ENCODE measurements at places on chromosomes 6 and 20.

DNA sequence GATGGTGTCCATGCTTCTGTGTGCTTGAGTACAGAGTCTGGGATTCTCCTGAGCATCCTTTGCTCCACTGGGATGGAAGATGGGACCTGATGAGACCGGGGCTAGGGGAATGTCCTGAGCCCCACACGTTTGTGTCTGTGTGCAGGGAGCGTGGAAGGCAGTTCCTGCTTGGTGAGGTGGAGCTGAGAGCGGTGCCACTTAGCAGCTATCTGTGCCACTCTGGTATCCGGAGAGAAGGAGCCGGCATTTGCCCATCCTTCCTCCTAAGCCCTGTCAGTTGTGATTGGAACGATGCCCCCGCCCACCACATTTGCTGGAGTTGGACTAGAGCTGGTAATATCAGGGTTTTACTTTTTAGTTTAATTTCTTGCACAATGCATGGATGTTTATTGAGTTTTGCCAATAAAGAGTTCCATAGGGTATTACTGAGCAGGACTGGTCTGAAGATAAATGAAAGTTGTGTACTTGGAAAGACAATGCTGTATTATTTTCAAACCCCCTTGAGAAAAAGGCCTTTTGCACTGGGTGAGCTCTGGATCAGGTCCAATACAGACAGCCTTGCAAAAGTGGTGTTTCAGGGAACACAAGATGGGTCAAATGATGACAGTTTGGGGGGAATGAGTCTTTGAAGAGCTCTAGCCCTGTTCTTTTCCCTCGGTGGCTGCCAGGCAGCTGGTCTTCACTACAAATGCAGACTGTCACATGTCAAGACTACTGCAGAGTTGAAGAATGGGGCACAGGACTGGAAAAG is 130.8 kb downstream of the SYCP2 start:
- no peak for DNase-seq

- no peak for DNase-seq
Measured at GRCh38 chr20:37944456-37944981, 41.6 kb downstream of the VSTM2L start.

- no peak for DNase-seq
Measured at GRCh38 chr6:121879149-121879548, 443.7 kb downstream of the GJA1 start.

GRCh38 chr6:151350442-151351145 is 40.8 kb downstream of the ZBTB2 start:
- no peak for DNase-seq

DNA sequence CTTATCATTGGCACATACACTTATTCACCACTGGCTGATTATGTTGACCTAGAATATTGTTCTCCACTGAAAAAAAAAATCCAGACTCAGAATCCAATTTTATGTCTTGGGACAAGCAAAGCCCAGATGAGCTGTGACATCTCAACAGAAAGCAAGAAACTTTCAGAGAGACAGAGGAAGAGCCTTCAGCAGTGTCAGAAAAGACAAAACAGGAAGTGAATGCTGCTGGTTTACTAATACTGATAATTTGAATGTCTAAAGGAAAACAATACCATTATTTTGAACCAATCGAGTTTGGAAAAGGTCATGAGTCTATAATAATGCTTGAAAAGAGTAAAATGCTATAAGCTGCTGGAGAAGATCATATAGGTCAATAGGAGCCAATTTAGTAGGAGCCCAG is 179.8 kb upstream of the RIMS1 start:
- DNase-seq, result no peak

DNA sequence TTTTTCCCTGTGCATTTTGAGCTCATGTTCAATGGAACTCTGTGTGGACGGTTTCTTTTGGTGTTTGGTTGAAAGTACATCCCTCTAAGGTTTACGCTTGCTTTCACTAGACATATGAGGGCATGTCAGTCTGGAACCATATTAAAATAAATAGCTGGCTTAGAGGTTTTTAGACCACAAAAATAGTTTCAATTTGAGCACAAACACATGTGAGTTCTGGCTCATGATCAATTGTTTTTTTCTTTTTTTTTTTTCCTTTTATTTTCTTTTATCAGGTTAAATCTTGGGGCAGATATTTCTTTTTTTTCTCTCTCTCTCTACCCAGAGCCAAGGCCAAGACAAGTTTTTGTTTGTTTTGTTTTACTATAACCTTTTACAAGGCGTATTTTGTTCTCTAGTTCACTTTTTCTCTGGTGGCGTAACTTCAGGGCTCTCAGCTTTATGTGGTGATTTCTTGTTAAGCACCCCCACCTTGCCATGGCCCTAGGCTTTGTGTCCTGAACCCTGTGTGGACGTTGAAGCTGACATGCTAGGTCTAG is 92.9 kb downstream of the SHLD1 start:
- DNase-seq, result no peak

GRCh38 chr6:43103253-43103876 is 27.3 kb downstream of the PTK7 start:
- DNase-seq, result no peak

Data from stimulated activated CD8-positive, alpha-beta memory T cell treated with anti-CD3 and anti-CD28 coated beads, Interleukin-2, amount 100 ng/mL, for 1 hour (primary cell).